ENCODE measurements at places on chromosomes 3 and 15.

GRCh38 chr3:94082391-94082937 is 19.6 kb downstream of the NSUN3 start:
- no peak for DNase-seq

DNA sequence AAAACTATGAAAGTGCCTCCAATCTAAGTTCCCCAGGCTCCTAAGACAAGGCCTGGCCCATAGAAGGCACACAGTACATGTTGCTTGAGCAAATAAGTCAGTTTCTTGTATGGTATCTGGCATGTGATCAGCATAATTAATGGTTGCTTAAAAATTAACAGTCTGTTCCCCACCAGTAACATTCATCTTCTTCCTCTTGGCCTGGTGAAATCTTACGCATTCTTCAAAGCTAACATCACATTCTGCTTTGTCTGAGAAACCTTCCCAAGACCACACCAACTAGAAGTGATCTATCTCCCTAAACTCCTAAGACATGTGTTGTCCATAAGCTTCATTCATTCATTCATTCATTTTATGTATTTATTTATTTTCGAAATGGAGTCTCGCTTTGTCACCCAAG is 48.1 kb downstream of the LIPC start:
- DNase-seq, result no peak

DNA sequence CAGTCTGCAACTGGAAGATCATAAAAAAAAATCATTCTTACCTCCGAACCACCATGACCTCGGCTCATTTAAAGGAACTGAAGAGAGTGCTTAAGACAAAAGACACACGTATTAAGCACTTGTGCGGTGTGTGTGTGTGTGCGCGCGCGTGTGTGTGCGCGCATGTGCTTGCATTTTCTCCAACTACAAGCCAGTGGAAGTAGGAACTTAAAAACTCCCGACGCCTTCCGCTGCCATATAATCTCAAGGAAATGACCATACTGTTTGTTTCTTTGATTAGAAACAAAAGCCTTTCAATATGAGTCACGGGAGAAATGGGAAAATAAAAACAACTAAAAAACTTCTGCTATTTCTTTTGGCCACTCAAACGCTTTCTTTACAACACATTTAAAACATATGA is 32.4 kb downstream of the FRMD4B start:
- no peak for DNase-seq

- DNase-seq, result no peak
Observed at GRCh38 chr3:191303596-191303995, 25.6 kb upstream of the CCDC50 start.

GRCh38 chr3:7766530-7766929 is 735.1 kb upstream of the LMCD1 start:
- no peak for DNase-seq

DNA sequence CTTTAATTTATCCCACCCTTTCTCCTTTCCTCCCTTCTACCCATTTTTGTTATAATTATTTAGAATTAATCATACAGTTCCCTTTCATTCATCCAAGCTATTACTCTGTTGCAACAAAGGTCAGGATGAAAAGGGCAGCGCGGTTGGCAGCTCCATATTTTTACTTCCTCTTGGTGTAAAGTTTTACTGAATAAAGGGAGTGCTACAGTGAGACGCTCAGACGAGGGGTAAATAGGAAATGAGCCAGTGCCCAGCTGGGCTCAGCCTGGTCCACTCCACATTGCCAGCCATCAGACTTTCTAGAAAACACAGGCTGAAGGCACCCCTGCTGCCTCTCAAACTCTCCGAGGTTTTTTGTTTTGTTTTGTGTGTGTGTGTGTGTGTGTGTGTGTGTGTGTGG is 21.9 kb upstream of the ZBTB38 start:
- DNase-seq, result no peak

- no peak for DNase-seq
Observed at GRCh38 chr15:68204776-68205557, at the start of gene CALML4. Gene CALML4 (minus strand): TSS chr15:68205332. CDS start chr15:68205247, 85 bp downstream.

- DNase-seq, result no peak
Observed at GRCh38 chr3:64578797-64579196, 109.0 kb downstream of the ADAMTS9 start.

DNA sequence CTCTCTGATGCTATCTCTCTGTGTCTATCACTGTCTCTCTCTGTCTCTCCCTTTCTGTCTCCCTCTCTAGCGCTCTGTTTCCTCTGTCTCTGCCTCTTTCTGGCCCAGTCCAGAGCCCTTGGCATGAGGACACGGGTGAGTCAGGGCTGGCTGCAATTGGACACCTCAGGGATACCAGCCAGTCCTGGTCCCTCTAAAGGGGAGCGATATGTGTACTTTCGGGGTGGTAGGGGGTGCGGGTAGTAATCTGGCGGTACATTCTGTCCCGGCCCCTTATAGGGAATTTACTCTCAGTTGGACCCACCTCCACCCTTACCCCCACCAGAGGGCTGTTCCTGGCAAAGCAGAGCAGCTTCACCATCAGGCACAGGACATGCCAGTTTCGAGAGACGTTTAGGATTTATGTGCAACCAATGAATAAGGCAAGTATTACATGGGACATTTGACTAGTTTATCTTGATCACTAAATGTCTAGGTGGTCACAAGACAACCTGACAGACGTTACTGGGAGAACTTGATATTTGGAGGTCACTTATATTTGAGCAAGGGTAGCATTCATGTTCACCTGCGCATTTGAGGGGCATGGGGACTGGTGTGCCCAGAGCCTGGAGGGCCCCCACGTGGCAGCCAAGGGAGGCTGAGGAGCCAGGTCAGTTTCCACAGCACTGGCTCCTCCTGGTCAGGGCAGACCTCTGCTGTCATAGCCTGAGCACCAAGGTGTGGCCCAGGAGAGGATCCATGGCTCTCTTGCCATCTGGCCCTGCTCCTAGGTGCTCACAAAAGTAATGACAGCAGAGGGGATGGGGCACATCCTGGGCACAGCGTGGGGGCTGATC is 256.1 kb downstream of the PLCL2 start:
- no peak for DNase-seq

- no peak for DNase-seq
Observed at GRCh38 chr3:129030611-129031010, 29.5 kb downstream of the EFCC1 start.

GRCh38 chr3:15812183-15812582 is 14.4 kb upstream of the ANKRD28 start:
- DNase-seq, result peak; percentile 3

DNA sequence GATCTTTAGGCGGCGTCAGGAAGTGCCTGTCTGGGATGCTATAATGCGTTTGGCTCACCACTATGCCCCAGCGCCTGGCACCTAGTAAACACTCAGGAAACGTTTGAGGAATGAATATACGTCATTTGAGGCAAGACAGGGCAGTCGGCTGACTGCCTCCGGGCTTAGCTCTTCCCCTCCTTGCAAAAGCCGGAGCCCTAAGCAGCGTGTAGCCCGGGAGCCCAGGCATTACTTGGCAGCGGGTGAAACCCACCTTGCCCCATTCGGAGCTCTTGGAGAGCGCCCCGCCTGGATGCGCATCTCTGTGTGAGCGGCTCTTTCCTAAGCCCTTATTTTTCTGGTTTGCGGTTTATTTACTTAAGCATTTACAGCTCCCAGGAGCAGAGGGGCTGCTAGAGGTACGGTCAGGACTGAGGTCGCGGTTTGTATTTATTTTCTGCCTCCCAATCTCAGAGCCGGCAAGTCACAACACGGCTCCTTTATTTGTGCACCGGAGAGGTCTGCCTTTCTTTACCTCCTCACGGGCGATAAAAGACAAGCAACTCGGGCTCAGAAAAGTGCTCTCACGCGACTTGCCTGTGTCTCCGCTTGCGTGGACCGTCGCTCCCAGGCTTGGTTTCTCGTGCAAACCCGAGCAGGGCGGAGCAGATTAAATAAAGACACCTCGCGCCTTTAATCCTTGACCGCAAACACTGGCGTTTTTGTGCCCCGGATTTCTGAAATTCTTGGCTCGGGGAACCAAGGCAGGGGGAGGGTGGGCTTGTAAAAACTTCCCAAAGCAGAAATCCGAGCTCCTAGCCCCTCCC is 737 bp upstream of the ITPR1 start:
- DNase-seq, result peak; percentile 48
